ENCODE measurements at places on chromosomes 11 and 22. TPM values are rescaled to one million over a fixed set of nuclear protein-coding genes. Genes with fewer than 3 reads are reported as not detected.

The ART1 gene
- not detected for total RNA-seq

The CAPRIN1 gene
- total RNA-seq, result 136 TPM

The OR2AG1 gene
- not detected for total RNA-seq

The DNAJB7 gene
- not detected for total RNA-seq

The ZNRF3 gene
- total RNA-seq, result 1.5 TPM

The BTG4 gene
- not detected for total RNA-seq

The SLC17A6 gene
- total RNA-seq, result not detected

The DBX1 gene
- not detected for total RNA-seq

The SGSM1 gene
- 5.9 TPM for total RNA-seq

The SLC37A2 gene
- total RNA-seq, result 0.87 TPM

The MAPK11 gene
- 19.6 TPM for total RNA-seq

The MYOD1 gene
- total RNA-seq, result not detected
